Stimulated activated CD4-positive, alpha-beta T cell treated with anti-CD3 and anti-CD28 coated beads, TNF-alpha, amount 100 ng/mL, for 1 hour (primary cell): ENCODE measurements at places on chromosomes 6 and 20.

DNA sequence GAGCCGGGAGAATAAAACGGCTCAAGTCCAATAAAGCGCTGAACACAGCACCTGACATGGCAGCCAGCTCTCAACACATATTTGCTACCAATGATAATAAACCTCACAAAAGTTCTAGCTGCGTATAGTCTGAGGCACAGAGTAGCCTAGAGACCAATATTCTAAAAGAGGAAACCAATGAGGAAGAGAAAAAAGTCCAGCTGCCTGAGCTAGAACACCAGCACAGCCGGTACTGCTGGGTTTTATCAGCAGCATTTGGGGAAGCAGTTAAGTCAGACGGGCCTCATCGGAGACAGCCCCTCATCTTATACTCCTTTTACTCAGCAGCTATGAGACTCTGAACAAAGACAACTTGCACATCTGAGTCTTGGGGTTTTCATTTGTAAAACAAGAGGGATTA, 2.4 kb upstream of the RTF2 start:
- DNase-seq = no peak

DNA sequence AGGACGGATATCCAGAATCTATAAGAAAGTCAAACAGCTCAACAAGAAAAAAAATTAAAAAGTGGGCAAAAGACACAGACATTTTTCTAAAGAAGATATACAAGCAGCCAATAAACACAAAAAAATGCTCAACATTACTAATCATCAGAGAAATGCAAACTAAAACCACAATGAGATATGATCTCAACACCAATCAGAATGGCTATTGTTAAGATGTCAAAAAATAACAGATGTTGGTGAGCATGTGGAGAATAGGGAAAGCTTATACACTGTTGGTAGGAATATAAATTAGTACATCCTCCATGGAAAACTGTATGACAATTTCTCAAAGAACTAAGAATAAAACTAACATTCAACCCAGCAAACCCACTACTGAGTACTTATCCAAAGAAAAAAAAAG, 23.3 kb upstream of the OSTM1 start:
- no peak for DNase-seq

GRCh38 chr6:88368071-88368787, 202.1 kb upstream of the CNR1 start:
- no peak for DNase-seq

DNA sequence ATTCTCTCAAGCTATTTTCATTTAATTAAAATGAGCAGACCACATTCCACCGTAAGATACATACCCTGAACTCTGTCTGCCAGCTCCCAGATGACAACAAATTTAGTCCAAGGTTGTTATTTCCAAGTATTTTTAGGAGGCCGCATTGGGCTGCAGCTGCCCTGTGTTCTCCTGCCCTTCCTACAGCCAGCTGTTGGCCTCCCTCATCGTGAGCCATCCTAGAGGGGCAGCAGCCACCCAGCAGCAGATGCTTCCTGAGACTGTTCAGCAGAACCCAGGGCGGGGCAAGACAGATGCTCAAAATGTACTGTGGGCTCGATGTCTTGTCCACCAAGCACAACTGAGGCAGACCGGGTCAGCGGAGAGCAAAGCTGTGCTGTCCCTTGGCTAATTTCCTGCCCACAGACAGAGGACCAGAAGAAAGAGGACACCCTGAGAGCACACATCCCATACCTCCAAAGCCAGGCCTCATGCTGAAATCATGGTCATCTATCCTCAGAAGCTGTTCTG, 16.4 kb downstream of the GABRR1 start:
- no peak for DNase-seq

- DNase-seq = no peak
These were observed 84.7 kb downstream of the PHACTR3 start for GRCh38 chr20:59688999-59689398.

DNA sequence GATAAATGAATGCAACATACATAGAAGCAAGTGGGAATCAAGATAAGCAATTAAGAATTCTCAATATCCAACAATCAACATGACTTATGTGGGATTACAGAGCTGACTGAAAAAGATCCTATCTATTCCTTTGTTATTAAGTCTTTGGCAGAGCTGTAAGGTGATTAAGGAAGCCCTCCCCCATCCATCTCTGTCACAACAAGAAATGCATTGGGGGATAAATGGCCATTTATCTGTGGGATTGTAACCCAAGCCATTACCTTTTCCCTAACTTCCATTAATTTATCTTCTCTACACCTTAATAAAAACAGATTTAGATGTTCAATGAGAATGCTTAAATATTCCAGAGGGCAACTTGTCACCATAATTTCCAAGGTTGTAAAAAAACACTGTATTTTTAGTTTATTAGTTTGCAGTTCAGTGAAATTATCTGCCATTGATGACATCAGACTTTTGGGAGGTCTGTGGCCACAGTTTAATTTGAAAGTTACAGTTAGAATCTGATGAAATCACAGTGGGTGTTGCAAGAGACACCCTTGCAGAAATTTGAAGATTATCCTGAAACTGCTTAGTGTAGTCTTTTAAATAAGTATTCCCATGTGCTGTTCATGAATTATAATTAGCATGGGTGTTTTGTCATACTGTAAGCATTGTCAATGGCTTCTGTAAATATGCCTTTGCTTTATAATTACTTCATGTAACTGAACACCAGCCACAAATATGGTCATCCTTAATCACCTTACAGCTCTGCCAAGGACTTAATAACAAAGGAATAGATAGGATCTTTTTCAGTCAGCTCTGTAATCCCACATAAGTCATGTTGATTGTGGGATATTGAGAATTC, 49.4 kb upstream of the FYN start:
- DNase-seq = no peak

- DNase-seq = no peak
These were observed 50.2 kb upstream of the SENP6 start for GRCh38 chr6:75551367-75551952.

- DNase-seq = no peak
These were observed 467.4 kb upstream of the PLCB4 start for GRCh38 chr20:8601542-8601912.

DNA sequence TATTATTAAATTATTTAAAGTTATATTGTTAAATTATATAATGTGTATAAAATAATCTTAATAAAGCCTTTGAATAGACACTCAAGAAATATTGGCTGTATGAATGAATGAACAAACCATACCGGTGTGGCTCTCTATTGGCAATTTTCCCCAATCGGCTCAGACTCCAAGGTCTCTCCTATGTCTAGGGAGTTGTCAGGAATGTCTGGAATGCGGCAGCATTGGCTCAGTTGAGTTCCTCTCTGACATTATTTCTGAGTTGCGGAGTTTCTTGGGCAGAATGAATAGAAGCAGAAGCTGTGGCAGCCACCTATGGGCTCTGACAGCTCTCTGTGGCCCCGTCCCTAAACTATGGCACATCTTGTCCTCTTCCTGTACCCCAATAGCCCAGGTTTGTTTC, 111.0 kb downstream of the SOBP start:
- no peak for DNase-seq

- no peak for DNase-seq
These were observed 31.9 kb downstream of the HUS1B start for GRCh38 chr6:624979-625378.

- no peak for DNase-seq
These were observed 26.0 kb upstream of the PI16 start for GRCh38 chr6:36928547-36928918.

GRCh38 chr6:60643870-60644269, 1642.2 kb downstream of the KHDRBS2 start:
- DNase-seq = no peak

- DNase-seq = no peak
These were observed 201.7 kb downstream of the CLIC5 start for GRCh38 chr6:45813943-45814342.

DNA sequence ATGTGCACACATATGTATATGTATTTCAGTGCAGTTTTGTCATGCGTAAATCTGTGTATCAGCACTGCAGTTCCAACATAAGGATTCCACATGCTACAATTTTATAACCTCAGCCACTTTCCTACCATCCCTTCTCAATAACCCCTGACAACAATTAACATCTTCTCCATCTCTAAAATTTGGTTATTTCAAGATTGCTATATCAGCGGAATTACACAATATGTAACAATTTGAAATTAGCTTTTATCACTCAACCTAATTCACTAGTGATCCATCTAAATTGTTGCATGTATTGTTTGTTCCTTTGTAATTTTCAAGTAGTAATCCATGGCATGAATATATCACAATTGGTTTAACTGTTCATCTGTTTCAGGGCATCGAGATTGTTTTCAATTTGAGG, 511.3 kb downstream of the HAO1 start:
- no peak for DNase-seq

DNA sequence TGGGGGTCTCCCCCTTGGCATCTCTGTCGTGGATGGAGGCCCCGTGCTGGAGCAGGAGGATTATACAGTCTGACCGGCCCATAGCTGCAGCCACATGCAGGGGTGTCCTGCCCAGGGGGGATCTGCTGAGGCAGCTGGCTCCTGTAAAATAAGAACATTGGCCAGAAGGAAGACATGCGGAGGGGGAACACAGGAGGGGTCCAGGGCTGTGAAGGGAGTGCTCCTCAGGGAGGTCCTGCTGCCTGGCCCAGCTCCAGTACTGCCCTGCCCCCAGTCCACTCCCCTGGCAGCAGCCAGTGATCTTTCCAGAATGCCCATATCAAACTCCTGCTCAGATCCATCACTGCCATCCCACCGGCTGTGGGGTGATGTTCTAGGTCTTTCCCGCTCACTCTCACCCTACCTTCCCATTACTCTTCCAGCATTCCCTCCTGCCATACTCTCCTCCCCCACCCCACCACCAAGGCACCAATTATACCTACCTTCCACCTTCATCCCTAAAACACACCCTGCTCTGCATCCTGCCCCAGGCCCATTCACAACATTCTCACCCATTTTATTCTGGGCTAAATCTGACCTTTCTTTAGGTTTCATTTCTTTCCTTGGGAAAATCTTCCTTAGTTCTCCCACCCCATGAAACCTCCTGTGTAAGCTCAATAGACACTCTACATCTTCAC, 9.7 kb downstream of the ANKRD60 start:
- DNase-seq = no peak

DNA sequence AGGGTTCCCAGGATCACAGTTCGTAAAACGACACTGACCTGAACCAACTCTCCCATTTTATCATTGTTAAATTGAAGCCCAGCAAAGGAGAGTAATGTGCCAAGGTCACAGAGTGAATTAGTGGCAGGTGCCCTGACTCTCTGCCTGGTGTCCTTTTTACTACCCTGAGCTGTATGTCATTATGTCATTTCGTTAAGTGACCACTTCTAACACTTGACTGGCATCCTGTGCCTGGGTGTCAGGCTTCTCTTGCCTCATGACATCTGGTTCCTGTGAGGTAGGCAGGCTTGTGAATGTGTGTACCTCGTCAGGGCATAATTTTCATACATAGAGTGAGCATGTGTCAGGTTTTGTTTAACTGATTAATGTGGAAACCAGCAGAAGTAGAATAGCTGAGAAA, 48.6 kb downstream of the RALY start:
- no peak for DNase-seq

DNA sequence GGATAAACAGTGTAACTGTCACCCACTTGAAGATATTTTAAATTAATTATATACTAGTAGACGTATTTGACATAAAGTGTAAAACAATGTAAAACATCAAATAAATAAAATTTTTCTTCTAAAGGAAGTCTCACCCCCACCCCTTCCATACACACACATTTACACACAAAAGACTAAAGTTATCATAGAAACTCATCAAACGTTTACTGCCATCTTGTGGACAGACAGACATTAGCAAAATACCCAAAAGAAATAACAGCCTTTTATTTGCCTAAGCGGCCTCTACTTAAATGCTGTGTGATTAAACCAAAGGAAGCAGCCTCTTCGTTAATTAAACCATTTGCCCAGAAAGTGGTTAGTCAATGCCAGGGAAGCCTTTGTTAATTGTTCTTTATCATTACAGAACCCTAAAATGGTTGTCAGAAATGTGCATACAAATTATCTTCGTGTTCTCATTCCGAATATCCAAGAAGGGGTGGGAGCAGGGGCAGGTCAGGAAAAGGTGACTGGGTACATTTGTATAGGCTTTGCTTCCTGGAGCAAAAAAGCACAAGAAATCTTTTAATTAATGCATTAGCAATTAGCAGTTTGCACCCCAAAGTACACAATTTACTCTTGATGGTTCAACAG, 176.2 kb upstream of the SASH1 start:
- DNase-seq = no peak
